ENCODE measurements at places on chromosomes 12 and 14. TPM values are rescaled to one million over a fixed set of nuclear protein-coding genes. Genes with fewer than 3 reads are reported as not detected.

The POLE2 gene
- 4.0 TPM for polyA plus RNA-seq

The ZC2HC1C gene
- polyA plus RNA-seq, result 0.23 TPM

The NANOG gene
- not detected for polyA plus RNA-seq

- no peaks in the 10 kb centered on the region for H3K36me3 ChIP-seq
- H3K27me3 ChIP-seq, result no peaks in the 10 kb centered on the region
- peak; percentile 33 for DNase-seq
- H3K4me3 ChIP-seq, result no peak overlapping the region
- peak overlapping the region; percentile 99 for H3K27ac ChIP-seq
Observed at GRCh38 chr12:103561174-103561573, 25.9 kb upstream of the STAB2 start.

- H3K27ac ChIP-seq, result no peak overlapping the region
- no peak for DNase-seq
- H3K36me3 ChIP-seq, result no peaks in the 10 kb centered on the region
- peaks cover 7% of the 10 kb centered on the region for H3K4me1 ChIP-seq
- H3K4me3 ChIP-seq, result no peak overlapping the region
Observed at GRCh38 chr12:76554405-76555230, 5.0 kb downstream of the OSBPL8 start.

- H3K36me3 ChIP-seq, result no peaks in the 10 kb centered on the region
- DNase-seq, result no peak
- H3K4me1 ChIP-seq, result peaks cover 41% of the 10 kb centered on the region
- no peaks in the 10 kb centered on the region for H3K27me3 ChIP-seq
Observed at GRCh38 chr12:46460682-46461210, 88.2 kb upstream of the SLC38A2 start.

DNA sequence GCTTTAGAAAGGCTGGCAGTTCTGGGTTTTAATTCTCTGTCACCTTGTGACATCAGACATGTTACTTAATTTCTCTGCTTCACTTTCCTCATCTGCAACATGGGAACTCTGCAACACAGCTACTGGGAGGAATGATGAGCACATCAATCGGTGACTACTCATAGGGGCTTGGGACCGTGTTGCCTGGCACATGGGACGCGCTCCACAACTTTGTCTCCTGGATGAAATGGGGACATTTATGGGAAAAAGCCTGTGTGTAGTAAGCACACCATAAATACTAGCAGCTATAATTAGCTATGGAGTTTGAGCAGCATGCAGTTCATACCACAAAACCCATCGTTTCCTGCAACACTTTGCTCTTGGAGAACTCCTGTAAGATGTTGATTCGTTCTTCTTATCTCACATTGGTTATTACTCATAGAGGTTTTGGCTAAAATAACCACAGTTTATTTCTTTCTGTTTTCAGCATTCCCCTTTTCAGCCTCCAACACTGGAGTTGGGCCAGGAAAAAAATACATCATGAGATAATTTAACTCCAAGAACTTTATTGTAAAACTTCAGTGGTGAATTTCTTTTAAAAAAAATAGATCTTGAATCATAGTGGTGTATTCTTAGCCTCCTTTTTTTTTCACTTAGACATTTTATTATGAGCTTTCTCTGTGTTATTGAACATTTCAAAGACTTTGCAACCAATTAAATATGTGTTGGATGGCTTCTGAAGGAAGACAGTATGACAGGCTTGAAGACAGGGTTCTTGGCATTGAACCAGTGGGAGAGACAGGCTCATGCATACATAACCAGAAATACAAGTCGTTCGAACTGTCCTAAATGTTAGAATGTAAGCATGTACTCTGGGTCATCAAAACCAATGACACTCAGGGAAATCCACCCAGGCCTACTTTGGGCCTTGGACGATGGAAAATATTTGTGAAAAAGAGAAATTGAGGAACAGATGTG lies 72.7 kb downstream of the RIN3 start:
- no peak overlapping the region for H3K4me3 ChIP-seq
- H3K27me3 ChIP-seq, result no peaks in the 10 kb centered on the region
- no peaks in the 10 kb centered on the region for H3K4me1 ChIP-seq
- no peak for DNase-seq

DNA sequence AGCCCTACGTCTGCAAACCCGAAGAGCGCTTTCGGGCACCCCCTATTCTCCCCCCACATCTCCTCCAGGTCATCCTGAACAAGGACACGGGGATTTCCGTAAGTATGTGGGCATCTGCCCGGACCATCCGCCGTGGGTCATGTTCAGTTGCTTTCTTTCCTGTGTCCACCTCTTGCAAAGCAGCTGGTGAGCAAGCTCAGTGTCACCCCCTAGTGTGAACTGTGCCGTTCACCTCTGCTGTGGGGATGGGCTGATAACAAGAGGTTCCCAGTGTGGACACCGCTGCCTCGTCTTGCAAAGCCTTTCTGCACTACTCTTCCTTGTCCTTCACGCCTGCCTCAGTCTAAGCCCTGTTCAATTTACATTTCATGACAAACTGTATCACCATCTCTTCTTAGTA lies 8.6 kb downstream of the PRKAB1 start:
- H3K36me3 ChIP-seq, result peaks cover 58% of the 10 kb centered on the region
- no peaks in the 10 kb centered on the region for H3K4me1 ChIP-seq
- no peak for DNase-seq
- no peak overlapping the region for H3K4me3 ChIP-seq

DNA sequence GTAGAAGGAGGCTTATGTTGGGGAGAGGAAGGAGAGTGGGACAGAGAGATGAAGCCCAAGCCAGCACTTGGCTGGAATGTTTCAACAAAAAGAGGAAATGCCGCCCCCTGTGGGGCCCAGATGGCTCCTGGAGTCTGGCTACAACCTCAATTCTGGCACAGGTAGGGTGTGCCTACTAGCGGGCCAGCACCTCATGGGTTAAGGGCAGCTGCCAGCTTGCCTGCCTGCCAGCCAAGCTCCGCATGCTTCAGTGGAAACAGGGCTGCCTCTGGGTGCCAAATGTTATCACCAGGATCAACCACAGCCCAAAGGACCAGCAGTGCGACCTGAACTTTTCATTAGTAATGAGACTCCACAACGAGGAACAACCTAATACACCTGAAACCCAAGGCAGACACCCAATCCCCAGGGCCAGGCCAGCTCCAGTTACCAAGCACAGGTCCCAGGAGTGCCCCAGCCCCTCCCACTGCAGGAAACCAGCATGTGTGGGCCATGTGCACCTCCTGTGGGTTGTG lies 11.3 kb downstream of the RAB15 start:
- H3K36me3 ChIP-seq, result no peaks in the 10 kb centered on the region
- no peak overlapping the region for H3K27ac ChIP-seq
- DNase-seq, result no peak
- no peaks in the 10 kb centered on the region for H3K27me3 ChIP-seq

DNA sequence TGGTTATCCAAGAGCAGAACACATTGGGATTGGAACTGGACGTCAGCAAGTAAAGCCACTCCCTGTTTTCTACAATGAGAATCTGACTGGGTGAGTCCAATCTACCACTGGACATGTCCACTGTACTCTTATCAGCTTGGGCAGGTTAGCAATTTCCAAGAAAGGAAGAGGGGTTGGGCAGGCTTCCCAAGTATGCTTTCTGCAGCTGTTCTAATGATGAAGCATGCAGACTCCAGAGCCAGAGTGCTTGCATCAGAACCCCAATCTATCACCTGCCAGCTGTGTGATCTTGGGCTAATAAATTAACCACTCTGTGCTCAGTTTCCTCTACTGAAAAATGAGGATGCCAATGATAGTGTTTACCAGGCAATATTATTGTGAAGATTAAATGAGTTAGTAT lies 92.0 kb downstream of the EMP1 start:
- H3K27ac ChIP-seq, result no peak overlapping the region
- DNase-seq, result no peak
- H3K4me3 ChIP-seq, result no peak overlapping the region
- H3K27me3 ChIP-seq, result no peaks in the 10 kb centered on the region
- no peaks in the 10 kb centered on the region for H3K36me3 ChIP-seq

DNA sequence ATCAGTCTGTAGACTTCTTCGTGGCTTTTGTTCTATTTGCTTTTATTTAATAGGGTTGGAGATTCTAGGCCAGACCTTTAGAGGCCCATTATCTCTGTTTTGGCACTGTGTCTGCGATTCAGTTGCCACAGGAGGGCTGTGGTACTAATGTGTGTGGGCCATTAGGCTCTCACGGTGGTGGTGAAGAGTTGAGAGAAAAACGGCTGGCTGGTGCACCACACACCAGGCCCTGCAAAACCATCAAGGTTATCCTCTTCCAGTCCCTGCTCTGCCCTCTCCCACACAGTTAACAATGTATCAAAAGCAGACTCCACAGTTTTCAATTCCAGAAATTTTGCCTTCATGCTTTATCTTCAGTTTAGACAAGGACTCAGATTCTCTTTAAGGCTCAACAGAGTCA lies 97.7 kb downstream of the MYF5 start:
- no peak overlapping the region for H3K27ac ChIP-seq
- H3K27me3 ChIP-seq, result no peaks in the 10 kb centered on the region
- H3K4me1 ChIP-seq, result no peaks in the 10 kb centered on the region
- no peak overlapping the region for H3K4me3 ChIP-seq
- H3K36me3 ChIP-seq, result no peaks in the 10 kb centered on the region

GRCh38 chr12:69555461-69555860 lies 29.8 kb upstream of the CCT2 start:
- peak overlapping the region; percentile 53 for H3K27ac ChIP-seq
- DNase-seq, result peak; percentile 72
- no peaks in the 10 kb centered on the region for H3K36me3 ChIP-seq
- H3K27me3 ChIP-seq, result no peaks in the 10 kb centered on the region
- no peak overlapping the region for H3K4me3 ChIP-seq

DNA sequence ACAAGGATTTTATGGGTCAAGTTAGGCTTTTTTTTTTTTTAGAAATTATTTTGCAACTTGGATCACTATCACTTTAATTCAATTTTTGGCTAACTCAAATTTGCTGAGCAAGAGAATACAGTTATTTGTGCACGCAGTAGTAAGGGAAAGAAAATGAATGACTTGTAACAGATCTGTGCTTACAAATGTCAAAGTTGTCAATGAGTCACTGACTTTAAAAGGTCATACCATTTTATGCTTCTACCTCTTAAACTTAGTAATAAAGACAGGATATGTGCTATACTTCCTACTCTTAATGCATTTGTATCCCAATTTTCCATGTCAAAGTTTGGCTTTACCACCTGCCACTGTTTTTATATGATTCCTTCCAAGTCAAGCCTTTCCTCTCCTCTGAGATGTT lies 131.1 kb upstream of the FBXO33 start:
- H3K27me3 ChIP-seq, result no peaks in the 10 kb centered on the region
- no peak for DNase-seq
- H3K4me1 ChIP-seq, result no peaks in the 10 kb centered on the region
- no peak overlapping the region for H3K27ac ChIP-seq
- H3K36me3 ChIP-seq, result no peaks in the 10 kb centered on the region

DNA sequence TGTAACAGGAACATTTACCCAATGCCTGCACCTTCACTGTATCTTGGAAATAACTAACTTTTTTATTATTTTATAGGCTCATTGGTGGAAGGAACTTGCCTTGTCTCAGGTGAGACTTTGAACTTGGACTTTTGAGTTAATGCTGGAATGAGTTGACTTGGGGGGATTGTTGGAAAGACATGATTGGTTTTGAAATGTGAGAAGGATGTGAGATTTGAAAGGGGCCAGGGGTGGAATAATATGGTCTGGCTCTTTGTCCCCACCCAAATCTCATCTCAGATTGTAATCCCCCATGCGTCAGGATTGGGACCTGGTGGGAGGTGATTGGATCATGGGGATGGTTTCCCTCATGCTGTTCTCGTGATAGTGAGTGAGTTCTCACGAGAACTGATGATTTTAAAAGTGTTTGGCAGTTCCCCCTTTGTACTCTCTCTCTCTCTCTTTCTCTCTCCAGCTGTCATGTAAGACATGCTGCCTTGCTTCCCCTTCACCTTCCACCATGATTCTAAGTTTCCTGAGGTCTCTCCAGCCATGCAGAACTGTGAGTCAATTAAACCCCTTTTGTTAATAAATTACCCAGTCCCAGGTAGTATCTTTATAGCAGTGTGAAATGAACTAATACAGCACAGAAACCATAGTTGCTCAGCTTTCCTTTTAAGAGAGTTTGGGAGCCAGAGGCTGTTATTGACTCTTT lies 244.1 kb downstream of the BTG1 start:
- H3K27ac ChIP-seq, result no peak overlapping the region
- no peak overlapping the region for H3K4me3 ChIP-seq
- H3K36me3 ChIP-seq, result no peaks in the 10 kb centered on the region
- peaks cover 5% of the 10 kb centered on the region for H3K4me1 ChIP-seq
- no peaks in the 10 kb centered on the region for H3K27me3 ChIP-seq

DNA sequence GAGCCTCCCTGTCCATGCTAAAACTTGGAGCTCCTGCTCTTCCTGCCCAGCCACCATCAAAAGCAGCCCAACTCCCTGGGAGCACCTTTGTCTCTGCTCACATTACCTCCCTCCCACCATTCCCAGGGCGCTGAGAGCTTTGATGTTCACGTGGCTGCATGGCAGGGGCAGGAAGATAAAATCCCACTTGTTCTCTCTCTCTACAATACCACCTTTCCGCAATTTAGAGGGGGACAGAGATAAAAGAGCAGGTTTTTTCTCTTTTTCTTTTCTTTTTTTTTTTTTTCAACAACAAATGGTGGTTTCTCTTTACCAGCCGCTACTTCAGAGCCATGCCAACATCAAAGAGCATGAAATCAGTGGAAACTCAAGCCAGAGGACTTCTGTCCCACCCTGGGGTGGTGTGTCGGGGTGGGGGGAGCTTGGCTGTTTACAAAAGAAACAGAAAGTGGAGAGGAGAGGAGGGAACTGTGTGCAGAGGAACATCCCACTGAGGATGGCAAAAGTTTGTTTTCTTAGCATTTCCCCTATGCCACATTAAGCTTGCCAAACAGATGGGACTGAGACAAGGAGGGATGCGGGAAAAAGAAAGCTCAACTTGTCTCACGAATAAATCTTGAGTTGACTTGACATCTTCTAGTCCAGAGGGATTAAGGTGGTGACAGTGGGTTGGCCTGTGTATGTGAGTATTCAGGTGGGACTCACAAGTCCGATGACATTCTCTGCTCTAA lies 103.7 kb upstream of the NUDT4 start:
- H3K27me3 ChIP-seq, result peaks cover 3% of the 10 kb centered on the region
- H3K4me1 ChIP-seq, result no peaks in the 10 kb centered on the region
- no peak overlapping the region for H3K4me3 ChIP-seq
- no peak overlapping the region for H3K27ac ChIP-seq

- peak overlapping the region; percentile 86 for H3K4me3 ChIP-seq
- H3K27me3 ChIP-seq, result no peaks in the 10 kb centered on the region
- peak overlapping the region; percentile 91 for H3K27ac ChIP-seq
- no peak for DNase-seq
- no peaks in the 10 kb centered on the region for H3K36me3 ChIP-seq
- H3K4me1 ChIP-seq, result peaks cover 26% of the 10 kb centered on the region
Observed at GRCh38 chr12:18267427-18268099, 6.2 kb downstream of the PIK3C2G start.

All from keratinocyte (primary cell).